Tibial nerve (tissue), 4 donors: ENCODE measurements at places on chromosomes 1 and 21. TPM values are rescaled to one million over a fixed set of nuclear protein-coding genes. Genes with fewer than 3 reads are reported as not detected.

- DNase-seq = no peak
Measured at GRCh38 chr1:212737559-212737958, 37.9 kb upstream of the BATF3 start.

CASQ2 gene
- 6.8 TPM for total RNA-seq

- no peak for DNase-seq
Measured at GRCh38 chr1:215780641-215781040, 213.5 kb downstream of the KCTD3 start.

DNA sequence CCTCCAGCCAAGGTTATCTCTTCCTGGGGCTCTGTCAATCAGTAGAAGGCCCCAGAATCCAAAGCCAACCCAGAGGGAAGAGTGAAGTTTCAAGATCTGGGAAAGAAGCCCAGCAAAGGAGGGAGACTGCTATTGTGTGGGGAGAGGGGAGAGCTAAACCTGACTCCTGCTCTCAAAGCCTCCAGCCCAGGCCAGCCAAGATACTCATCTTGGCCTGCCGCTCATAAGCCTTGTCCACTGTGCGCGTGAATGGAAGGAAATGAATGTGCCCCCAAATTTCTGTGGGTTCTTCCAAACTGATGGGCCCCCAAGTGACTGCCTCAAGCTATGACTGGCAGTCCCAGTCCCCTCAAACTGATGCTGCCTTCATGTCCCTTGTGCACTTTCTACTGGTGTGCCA, 2.0 kb downstream of the PLXNA2 start:
- DNase-seq = no peak

C8A gene
- total RNA-seq = not detected

OR6N1 gene
- total RNA-seq = not detected

GRCh38 chr1:162381383-162381782, at the start of gene C1orf226:
Gene C1orf226, plus strand, starts transcription at chr1:162381728. Its CDS starts 174 bp downstream, at chr1:162381902.
- DNase-seq = no peak

GRCh38 chr1:108592030-108592759, 32.3 kb downstream of the EEIG2 start:
- DNase-seq = no peak

DNA sequence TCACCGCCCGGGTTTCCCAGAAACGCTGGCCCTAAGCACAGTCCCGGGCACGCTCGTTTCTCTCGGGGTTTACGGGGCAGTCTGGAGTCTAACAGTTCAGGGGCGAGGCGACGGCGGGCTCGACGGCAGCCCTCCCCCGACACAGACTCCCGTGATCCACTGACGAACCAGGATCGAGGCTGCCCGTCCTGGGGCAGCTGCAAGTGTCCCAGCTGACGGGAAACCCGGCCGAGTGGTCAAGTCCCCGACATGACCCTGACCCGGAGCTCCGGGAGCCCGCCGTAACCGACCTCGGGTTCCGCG, 494 bp downstream of the UBE2J2 start:
- DNase-seq = no peak
